ENCODE measurements at places on chromosomes 2 and 18. TPM values are rescaled to one million over a fixed set of nuclear protein-coding genes. Genes with fewer than 3 reads are reported as not detected.

Gene RESP18
- total RNA-seq = not detected

Gene TMEM214
- 54.1 TPM for total RNA-seq

Gene NETO1
- not detected for total RNA-seq

Gene NXPH2
- total RNA-seq = not detected

Gene TGFBRAP1
- total RNA-seq = 20.6 TPM

Gene UGT1A6
- total RNA-seq = not detected

Gene NYAP2
- total RNA-seq = not detected

Gene LOXHD1
- total RNA-seq = 0.05 TPM

Gene CAD
- total RNA-seq = 107 TPM

Gene PRSS56
- not detected for total RNA-seq

- H3K36me3 ChIP-seq = no peaks in the 10 kb centered on the region
- H3K27me3 ChIP-seq = no peaks in the 10 kb centered on the region
- no peaks in the 10 kb centered on the region for H3K4me1 ChIP-seq
- no peak overlapping the region for H3K4me3 ChIP-seq
- H3K27ac ChIP-seq = no peak overlapping the region
- no peak for DNase-seq
Measured at GRCh38 chr2:183093857-183094657, 15.5 kb downstream of the DUSP19 start.

- no peak for DNase-seq
- H3K4me3 ChIP-seq = no peak overlapping the region
- no peaks in the 10 kb centered on the region for H3K36me3 ChIP-seq
- H3K27me3 ChIP-seq = peaks cover 20% of the 10 kb centered on the region
- H3K27ac ChIP-seq = no peak overlapping the region
Measured at GRCh38 chr2:143787674-143788073, 658.5 kb downstream of the ARHGAP15 start.

DNA sequence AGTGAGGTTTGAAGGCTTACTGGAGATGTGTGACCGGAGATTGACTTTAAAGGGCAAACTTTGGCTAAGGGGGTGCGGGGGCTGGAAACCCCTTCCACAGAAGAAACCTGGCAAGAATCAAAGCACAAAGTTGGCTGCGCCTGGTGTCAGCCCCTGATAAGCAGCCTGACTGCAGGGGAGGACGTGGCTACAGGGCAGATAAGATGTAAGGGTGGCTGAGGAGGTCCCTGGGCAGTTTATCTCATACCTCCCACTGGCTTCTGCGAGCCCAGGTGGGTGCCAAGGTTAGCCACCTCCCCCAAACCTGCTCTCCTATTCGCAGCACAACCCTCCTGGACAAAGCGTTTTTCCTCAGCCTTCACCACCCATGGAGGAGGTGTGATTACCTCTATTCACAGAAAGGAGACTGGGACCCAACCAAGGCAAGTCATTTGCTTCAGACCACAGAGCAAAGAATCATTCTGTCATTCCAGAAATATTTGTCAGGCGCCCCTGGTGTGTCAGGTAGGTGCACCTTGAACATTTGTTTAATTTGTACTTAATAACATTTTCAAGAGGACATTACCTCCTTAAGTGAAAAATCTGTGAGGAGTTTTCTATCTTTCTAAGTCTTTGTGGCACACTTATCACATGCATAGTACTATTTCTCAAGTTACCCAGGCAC is 73.1 kb upstream of the IL1R1 start:
- H3K36me3 ChIP-seq = no peaks in the 10 kb centered on the region
- no peaks in the 10 kb centered on the region for H3K27me3 ChIP-seq
- H3K4me1 ChIP-seq = peaks cover 14% of the 10 kb centered on the region
- no peak overlapping the region for H3K4me3 ChIP-seq
- H3K27ac ChIP-seq = no peak overlapping the region

- peaks cover 25% of the 10 kb centered on the region for H3K27me3 ChIP-seq
- H3K4me1 ChIP-seq = peaks cover 10% of the 10 kb centered on the region
- H3K27ac ChIP-seq = peak overlapping the region; percentile 42
- peak overlapping the region; percentile 64 for H3K4me3 ChIP-seq
- no peaks in the 10 kb centered on the region for H3K36me3 ChIP-seq
- DNase-seq = peak; percentile 56
Measured at GRCh38 chr2:232502511-232502910, 14.9 kb upstream of the ECEL1 start.

DNA sequence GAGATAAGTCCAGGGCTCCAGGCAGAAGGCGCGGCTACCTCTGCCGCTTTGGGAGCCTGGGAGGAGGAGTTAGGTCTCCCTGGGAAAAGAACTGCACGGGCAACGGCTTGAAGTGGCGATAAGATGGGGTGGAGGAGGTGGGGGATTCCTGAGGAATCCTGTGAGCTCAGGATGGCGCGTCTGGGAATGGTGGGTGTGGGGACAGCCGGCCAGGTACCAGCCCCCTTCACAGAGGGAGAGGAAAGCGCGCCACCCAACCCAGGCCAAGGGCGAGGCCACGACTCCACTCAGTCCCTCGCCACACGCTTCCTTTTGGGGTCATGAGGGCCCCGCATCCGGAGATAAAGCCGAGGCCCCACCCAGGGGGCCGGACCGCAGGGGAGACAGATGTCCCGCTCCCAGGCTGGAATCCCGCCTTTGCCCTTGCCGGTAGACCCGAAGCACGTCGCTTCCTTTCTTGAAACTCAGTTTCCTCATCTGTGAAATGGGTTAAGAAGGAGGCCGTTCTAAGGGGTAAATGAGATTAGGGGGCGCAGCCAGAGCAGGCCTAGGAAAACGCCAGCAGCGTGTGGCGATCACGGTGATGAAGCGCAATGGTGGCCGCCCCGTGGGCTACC is 1.7 kb upstream of the CTDSP1 start:
- H3K4me1 ChIP-seq = peaks cover 34% of the 10 kb centered on the region
- peak overlapping the region; percentile 92 for H3K27ac ChIP-seq
- peaks cover 6% of the 10 kb centered on the region for H3K27me3 ChIP-seq
- H3K4me3 ChIP-seq = peak overlapping the region; percentile 85
- peaks cover 7% of the 10 kb centered on the region for H3K36me3 ChIP-seq

DNA sequence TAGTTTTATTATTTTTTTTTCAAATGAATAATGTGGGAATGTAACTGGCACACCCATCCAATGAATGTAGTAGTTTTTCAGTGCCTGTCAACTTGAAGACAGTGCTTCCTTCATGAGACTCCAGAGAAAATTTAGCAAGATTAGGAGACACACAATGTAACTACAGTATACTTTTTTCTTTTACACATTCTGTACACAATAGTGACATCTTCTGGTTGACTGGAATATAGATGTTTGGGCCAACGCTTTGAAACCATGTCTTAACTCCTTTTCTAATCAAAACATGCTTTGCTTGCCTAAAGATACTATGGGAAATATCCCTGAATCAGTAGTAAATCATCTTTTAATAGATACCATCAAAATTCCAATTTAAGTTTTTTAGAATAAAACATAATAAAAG is 229.5 kb upstream of the ZC3H15 start:
- no peak overlapping the region for H3K27ac ChIP-seq
- no peaks in the 10 kb centered on the region for H3K36me3 ChIP-seq
- DNase-seq = no peak

DNA sequence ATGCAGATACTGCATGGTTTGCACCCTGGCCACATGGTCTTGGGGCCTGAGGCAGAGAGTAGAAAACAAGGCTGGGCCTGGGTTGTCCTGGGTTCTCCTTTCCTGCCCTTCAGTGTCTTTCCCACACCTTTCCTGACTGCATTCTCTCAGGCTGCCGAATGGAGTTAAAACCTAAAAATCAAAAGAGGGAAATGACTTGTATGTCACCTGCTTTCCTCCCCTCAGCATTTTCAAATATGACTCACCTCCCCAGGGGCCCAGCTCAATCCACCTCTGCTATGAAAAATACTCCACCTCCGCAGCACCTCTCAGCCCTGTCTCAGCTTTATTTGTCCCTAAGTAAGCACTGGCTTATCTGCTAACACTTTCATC is 457.8 kb upstream of the MEX3C start:
- no peak overlapping the region for H3K27ac ChIP-seq
- H3K27me3 ChIP-seq = peaks cover 11% of the 10 kb centered on the region
- no peaks in the 10 kb centered on the region for H3K36me3 ChIP-seq
- peaks cover 2% of the 10 kb centered on the region for H3K4me1 ChIP-seq
- DNase-seq = no peak
- H3K4me3 ChIP-seq = no peak overlapping the region

DNA sequence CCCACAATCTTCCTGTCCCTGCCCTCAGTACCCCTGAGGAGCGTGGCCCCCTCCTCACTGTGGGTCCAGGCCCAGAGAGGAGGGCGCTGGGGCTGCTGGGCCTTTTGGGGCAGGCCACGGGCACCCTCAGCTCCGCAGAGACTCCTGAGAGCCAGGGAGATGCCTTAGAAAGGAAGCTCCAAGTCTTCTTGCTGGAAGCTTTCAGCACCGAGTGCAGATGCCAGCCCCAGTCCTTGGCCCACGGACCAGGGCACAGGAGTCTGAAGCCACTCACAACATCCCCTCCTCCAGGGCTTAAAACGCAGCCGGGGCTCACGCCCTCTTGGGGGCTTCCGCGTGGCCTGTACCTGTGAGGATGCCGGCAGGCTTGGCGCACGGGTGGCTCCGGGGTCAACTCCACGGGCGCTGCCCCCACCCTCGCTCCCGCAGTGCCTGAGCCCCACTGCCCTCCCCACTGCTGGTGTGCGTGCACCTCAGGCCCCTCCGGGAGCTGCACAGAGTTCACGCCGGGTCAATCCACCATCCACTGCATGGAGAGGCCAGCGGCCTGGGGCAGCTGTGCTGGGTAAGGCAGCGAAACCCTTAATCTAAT is 72.1 kb upstream of the CTDP1 start:
- H3K4me1 ChIP-seq = no peaks in the 10 kb centered on the region
- H3K27ac ChIP-seq = no peak overlapping the region
- H3K27me3 ChIP-seq = no peaks in the 10 kb centered on the region
- DNase-seq = no peak

DNA sequence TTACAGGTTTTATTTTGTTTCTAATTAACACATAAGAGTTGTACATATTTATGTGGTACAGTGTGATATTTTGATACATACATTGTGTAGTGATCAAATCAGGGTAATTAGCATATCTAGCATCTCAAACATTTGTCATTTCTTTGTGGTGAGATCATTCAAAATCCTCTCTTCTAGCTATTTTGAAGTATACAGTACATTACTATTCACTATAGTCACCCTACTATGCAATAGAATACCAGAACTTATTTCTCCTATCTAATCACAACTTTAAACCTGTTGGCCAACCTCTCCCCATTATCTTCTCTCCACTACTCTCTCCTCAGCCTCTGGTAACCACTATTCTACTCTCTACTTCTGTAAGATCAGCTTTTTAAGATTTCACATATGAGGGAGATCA is 325.8 kb downstream of the CYP26B1 start:
- no peak overlapping the region for H3K27ac ChIP-seq
- H3K4me1 ChIP-seq = no peaks in the 10 kb centered on the region
- H3K4me3 ChIP-seq = no peak overlapping the region
- DNase-seq = no peak
- H3K27me3 ChIP-seq = peaks cover 19% of the 10 kb centered on the region

DNA sequence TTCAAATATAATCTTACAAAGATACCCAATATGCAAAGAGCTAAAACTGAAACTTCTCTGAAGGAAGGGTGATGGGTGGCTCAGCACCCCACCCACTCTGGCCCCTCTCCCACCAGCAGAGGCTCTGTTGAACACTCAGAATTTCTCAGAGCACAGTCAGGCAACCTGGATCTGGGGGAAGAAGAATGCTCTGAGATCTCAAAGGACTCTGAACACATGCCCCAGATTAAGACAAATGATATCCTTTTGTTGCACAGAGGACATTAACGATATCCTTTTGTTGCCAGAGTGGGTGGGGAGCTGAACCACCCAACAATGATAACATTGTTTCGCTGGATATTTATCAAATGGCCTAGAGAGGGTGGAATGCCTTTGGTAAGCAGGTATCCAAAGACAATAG is 104.8 kb downstream of the LBH start:
- DNase-seq = no peak
- peaks cover 82% of the 10 kb centered on the region for H3K4me1 ChIP-seq
- no peaks in the 10 kb centered on the region for H3K27me3 ChIP-seq
- peak overlapping the region; percentile 98 for H3K27ac ChIP-seq
- H3K36me3 ChIP-seq = peaks cover 7% of the 10 kb centered on the region
- no peak overlapping the region for H3K4me3 ChIP-seq

DNA sequence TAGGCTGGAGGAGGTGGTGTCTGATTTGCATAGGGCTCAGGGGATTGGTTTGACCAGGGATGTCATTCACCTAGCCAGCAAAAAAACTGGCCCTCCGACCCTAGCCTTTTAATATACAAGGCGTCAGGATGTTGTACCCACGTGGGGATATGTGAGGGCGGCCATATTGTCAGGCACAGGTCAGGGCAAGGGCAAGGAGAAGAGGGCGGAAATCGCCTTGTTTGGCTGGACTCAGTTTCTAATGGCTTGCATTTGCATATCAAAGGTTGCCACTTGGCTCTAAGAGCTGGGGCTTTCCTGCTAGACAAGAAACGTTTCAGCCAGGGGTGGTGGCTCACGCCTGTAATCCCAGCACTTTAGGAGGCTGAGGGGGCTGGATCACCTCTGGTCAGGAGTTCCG is 24.9 kb upstream of the PDCL3 start:
- peaks cover 4% of the 10 kb centered on the region for H3K4me1 ChIP-seq
- no peak for DNase-seq
- H3K4me3 ChIP-seq = no peak overlapping the region
- H3K36me3 ChIP-seq = no peaks in the 10 kb centered on the region
- no peaks in the 10 kb centered on the region for H3K27me3 ChIP-seq

- no peak overlapping the region for H3K4me3 ChIP-seq
- no peaks in the 10 kb centered on the region for H3K27me3 ChIP-seq
- H3K27ac ChIP-seq = peak overlapping the region; percentile 81
- peaks cover 7% of the 10 kb centered on the region for H3K36me3 ChIP-seq
- peaks cover 96% of the 10 kb centered on the region for H3K4me1 ChIP-seq
Measured at GRCh38 chr2:98470851-98471255, 26.2 kb downstream of the INPP4A start.

DNA sequence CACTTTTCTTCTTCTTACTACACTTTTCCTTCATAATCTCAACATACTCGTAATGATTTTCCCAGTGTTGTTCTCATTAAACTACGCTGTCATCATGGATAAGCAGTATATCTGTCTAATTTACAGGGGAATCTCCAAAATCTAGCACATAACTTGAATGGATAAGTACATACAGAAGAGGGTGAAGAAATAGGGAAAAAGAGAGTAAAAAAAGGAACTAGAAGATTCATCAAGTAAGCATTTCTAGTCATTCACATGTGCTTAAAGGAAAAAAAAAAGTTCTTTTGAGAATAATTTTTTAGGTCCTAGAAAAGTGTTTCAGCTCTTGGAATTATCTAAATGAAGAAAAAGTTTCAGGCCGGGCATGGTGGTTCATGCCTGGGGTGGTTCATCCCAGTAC is 51.6 kb downstream of the SRBD1 start:
- H3K4me3 ChIP-seq = no peak overlapping the region
- peaks cover 15% of the 10 kb centered on the region for H3K4me1 ChIP-seq
- no peak for DNase-seq

DNA sequence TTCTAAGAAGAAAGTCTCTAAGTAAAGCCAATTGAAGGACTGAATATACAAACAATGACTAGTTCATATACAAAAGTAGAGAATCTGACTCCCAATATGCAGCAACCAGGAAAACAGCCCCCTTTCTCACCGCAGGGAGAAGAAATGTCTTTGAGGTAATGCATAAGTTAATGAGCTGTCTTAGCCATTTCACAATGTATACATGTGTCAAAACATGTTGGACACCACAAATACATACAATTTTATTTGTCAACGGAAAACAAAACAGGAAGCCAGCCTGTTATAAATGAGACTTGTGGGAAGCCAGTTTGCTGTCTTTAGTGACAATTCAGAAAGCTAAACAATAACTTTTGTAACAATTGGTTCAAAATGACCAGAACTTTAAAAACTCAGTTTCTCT is 389.2 kb downstream of the CBLN2 start:
- no peak for DNase-seq
- no peak overlapping the region for H3K4me3 ChIP-seq
- no peaks in the 10 kb centered on the region for H3K27me3 ChIP-seq
- no peaks in the 10 kb centered on the region for H3K4me1 ChIP-seq
